ENCODE measurements at places on chromosomes 1 and 21.
A peak's percentile ranks its signal among the peaks of the same experiment; 100 is the strongest.

GRCh38 chr1:204418174-204419063, 6.8 kb upstream of the PPP1R15B start:
- DNase-seq = no peak

- DNase-seq = peak; percentile 98
Observed at GRCh38 chr1:150213170-150214098, 22.5 kb downstream of the ANP32E start.

DNA sequence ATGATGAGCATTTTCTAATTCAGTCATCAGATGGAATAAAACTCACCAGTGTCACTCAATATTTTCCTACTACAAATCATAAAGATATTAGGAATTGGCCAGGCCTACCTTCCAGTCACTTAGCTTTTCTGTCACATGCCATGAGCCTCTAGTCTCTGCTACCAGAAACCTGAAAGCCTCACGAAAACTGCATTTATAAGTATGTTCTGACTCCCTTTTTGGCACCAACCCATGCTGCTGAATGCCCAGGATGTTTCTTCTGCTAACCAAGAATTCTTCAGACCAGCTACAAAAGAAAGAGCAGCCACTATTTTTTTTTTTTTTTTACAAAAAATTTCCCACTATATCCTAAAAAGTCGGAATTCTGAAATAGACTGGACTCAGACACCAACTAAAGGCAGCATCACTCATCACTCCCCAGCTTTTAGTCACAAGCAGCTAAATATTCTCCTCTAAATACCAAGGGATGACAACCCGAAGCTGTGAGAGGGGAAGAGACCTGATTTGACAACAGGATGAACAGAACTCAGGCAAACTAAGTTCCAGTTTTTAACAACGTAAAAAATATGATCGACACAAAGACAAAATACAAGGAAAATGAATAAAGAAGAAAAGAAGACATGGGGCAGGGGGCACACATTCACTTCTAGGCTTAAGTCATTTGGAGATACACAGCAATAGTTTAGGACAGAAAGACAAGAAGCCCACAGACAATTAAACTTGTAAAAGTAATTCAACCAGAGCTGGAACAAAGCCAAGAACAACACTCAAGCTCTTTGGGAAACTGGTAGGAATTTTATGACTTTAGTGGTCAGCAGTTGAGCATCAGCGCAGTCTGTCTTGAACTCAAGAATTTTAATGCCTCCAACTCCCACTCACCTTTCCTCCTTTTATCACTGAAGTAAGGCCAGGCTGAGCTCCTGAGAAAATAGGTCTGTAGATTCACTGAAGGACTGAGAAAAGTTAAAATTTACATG, 1.7 kb downstream of the DCAF8 start:
- DNase-seq = peak; percentile 35

DNA sequence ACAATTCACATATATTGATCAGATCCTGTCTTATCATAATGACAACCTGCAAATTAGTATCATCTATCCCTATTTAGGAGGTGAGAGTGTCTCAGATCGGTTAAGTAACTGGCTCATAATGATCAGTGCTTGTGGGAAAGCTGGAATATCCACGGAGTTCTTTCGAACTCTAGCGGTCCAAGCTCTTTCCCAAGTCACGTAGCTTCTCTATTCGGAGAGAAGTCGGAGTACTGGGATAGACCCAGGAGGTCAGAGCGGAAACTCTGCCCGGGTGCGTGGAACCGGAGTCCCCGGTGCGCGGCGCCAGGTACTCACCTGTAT, 339 bp downstream of the PTGS2 start:
- DNase-seq = no peak

DNA sequence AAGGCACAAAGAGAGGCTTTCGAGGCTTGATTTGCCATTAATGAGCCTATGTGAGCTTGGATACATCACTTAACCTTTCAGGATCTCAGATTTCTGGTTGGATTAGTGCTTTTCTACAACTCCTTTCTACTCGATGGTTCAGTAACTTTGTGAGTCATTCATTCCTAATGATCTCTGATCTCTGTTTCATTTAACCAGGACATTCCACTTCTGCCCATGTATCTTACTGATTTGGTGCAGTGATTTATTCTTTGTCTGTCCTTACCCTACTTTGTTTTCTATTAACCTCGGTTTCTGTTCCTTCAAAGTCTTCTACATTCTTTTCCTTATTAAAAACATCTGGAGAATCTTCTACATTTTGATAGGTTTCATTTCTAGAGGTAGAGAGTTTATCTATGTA, 94.6 kb upstream of the ZBTB18 start:
- DNase-seq = no peak

- DNase-seq = no peak
Observed at GRCh38 chr1:1217621-1218523, 3.9 kb upstream of the TNFRSF4 start.

DNA sequence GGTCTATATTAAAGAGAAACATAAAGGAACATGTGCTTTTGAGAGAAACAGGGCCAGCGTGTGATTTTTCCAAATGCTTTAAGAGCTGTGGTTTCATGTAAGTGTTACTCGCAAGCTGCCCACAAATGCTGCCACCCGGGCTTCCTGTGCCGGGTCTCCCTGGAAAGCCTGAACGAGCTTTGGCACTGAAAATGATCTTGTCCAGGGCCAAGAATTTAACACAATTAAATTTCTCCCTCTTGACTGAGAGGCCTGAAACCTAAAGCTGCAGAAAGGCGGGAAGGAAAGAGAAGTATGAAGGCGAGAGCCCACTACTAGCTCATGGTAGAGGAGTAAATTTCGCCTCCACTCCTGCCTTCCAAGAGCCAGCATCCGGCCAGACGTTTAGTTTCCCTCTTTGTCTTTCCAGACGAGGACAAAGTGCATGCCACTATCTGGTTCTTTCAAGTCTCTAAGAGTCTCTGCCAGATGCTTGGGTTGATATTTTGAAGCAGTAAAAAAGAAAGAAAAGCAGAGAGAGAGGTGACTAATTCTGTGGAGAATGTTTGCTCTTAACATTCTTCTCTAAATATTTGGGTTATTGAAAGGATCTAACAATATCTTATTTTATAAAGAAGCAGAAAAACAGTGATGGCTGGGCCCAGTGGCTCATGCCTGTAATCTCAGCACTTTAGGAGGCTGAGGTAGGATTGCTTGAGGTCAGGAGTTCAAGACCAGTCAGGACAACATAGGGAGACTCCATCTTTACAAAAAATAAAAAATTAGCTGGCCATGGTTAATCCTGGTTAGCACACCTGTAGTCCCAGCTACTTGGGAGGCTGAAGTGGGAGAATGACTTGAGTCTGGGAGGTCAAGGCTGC, 100.0 kb upstream of the HNRNPU start:
- DNase-seq = peak; percentile 71

GRCh38 chr21:45055861-45056260, 18.5 kb upstream of the ADARB1 start:
- DNase-seq = peak; percentile 72

GRCh38 chr1:170214117-170215032, 68.6 kb downstream of the NTMT2 start:
- no peak for DNase-seq

GRCh38 chr1:157170677-157171515, 32.7 kb upstream of the ETV3 start:
- no peak for DNase-seq

- no peak for DNase-seq
Observed at GRCh38 chr1:42189931-42190853, 25.6 kb upstream of the GUCA2A start.

- no peak for DNase-seq
Observed at GRCh38 chr1:248361121-248361715, at the start of gene OR2T4. OR2T4 (plus strand) TSS chr1:248361665; CDS start chr1:248361665, 0 bp downstream.

DNA sequence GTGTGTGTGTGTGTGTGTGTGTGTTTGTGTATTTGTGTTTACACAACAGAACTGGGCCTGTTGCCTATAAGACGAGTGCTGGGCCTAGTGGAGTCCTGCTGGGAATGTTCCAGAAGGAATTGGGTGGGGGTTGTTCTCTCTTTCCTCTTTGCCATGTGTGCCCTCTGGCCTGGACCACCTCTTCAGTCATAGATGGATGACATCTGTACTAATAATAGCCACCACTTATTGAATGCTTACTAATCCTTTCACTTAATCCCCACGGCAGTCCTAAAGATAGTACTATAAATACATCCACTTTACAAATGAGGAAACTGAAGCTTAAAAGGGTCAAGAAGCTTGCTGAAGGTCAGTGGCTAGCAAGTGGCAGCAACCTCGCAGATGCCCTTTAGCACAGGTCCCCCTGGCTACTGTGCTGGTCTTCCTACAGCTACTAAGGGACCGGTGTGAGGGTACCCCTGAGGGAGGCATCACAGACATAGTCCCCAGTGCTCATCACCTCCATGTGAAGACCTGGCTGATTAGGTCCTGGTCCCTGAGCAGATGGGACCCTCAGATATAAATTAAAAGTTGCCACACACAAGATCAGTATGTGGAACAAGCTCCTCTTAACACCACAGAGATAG, 55.2 kb upstream of the KIF1B start:
- DNase-seq = no peak

DNA sequence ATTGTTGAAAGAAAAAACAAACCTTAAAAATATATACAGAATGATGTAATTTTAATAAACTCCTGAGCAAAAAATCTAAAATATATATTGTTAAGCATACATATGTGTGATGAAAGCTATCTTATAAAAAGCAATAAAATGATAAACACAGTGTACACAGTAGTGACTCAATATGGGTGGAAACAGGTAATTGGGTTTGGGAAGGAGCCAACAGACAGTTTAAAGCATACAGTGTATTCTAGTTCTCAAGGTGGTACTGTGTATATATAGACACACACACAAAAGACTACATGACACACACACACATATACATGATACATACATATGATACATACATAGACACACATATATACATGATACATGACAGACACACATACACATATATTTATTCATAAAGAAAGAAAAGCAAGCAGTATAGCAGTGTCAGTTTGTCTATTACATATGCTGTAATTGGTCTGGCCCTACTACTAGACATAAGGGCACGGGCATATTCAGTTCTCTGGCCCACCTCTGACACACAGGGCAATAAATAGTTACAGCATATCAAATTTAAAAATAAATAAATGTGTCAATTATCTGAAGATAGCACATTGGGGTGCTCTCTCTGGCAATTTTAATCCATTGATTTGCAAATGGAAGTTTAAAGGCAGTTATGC, 330.2 kb downstream of the S1PR1 start:
- DNase-seq = no peak

- DNase-seq = no peak
Observed at GRCh38 chr1:88695781-88696180, 11.7 kb downstream of the PKN2 start.

GRCh38 chr1:63147783-63148182, 174.6 kb upstream of the FOXD3 start:
- DNase-seq = no peak

GRCh38 chr1:72075425-72075824, 206.9 kb downstream of the NEGR1 start:
- no peak for DNase-seq

GRCh38 chr1:7703321-7704213, 67.5 kb upstream of the VAMP3 start:
- no peak for DNase-seq

DNA sequence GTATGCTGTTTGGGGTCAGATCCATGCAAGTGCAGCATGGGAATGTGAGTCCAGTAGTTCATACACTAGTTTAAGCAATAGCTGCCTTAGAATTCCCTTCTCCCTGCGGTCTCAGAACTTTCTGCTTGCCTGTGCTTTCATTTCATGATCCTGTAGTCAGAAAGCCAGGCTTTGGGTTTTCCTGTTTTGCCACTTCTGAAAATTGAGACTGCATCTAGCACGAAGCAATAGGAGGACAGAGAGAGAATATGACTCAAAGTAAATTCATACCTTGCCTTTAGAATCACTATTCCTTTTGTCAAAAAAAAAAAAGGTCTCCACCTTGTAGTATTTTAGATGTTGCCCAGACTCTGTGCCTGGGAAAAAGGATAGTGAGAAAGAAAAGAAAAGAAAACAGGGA, 161.2 kb upstream of the SNX7 start:
- no peak for DNase-seq

GRCh38 chr1:75616436-75617433, 5.8 kb upstream of the SLC44A5 start:
- peak; percentile 43 for DNase-seq

Data from AG08395 (cell line).